Right atrium auricular region (tissue), 2 donors: ENCODE measurements at places on chromosomes 4 and X. TPM values are rescaled to one million over a fixed set of nuclear protein-coding genes. Genes with fewer than 3 reads are reported as not detected.

- DNase-seq: no peak
Observed at GRCh38 chr4:86178211-86178610, 181.6 kb downstream of the MAPK10 start.

DNA sequence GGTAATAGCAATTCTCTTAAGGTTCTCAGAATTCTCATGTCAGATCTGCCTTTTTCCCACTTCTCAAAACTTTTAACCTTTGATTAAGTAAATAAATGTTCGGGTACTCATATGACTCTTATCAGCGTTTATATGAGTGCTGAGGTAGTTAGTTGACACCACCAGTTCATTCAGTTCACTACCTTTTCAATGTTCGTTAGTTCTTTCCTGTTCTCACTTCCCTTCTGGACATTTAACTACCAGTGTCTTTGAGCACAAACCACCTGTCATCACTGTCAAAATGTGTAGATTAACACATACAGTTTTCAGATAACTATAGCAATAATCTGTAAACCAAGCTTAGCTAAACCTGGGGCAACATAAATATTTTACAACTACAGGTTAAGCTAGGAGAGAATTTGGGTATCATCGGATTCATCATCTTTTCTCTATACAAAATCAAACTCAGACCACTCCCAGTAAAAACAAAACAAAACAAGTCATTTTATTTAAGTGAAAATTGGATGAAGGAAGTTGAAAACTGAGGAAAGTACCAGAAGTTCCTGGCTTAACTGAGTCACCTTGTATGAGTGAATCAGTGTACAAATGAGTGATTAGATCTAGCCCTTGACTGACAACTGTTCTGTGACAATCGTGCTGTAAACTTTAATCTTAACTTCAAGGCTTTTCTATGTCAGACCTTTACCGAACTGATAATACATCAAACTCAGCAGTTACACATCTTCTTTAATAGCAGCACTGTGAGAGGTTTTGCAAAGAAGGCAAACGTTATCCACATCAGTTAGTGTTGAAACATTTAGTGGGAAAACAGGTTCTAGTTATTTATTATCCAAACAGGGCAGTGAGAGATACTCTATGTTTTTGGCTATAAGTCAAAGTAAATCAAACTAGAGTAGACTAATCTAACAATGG is 41.9 kb downstream of the ARHGEF38 start:
- DNase-seq: no peak

DNA sequence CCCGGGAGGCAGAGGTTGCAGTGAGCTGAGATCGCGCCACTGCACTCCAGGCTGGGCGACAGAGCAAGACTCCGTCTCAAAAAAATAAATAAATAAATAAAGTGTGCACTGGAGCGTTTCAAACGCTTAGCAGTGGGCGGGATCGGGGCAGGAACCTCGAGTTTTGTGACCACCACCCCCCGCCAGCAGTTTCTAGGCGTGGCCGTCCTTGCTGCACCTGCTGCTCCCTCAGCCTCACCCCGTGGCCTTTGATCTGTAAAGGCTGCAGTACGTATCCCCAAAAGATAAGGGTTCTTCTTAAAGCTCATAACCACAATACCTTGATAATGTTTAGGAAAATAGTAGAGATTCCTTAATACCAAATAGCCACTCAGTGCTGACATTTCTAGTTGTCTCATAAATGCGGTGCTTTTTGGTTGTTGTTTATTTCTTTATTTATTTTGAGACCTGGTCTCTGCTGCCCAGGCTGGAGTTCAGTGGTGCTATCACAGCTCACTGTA is 33.2 kb downstream of the PCGF3 start:
- DNase-seq: no peak

- no peak for DNase-seq
Observed at GRCh38 chr4:159238631-159239030, 135.8 kb downstream of the RAPGEF2 start.

DNA sequence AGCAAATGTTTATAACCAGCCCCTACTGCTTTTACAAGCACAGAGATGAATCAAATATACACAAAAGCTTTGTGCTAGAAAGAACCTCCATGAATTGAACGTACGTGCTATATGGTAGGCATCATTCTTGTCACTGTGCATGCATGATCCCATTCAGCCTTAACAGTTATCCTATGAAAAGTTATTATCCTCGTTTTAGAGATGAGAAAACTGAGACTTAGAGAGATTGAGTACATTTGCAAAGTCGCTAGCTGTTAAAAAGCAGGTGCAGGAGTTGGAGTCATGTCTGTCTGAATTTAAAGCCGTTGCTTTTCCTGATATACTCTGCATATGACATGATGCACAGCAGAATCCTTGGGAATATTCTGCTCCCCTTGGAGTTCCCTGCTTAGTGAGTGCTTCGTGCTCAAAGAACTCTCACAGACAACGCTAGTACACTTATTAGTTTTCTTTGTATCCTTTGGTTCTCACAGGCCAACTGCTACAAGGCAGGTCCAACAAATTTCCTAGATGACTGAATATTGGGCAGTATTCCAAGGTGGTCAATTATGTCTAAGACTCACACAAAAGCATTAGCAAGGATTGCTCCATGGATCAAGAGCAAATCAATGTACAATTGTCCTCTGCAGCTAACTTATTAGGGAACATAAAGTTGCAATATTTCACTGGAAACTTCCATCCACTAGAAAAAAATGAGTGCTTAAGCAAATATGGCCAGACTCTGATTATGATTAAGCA is 42.8 kb upstream of the TRIM2 start:
- no peak for DNase-seq

DNA sequence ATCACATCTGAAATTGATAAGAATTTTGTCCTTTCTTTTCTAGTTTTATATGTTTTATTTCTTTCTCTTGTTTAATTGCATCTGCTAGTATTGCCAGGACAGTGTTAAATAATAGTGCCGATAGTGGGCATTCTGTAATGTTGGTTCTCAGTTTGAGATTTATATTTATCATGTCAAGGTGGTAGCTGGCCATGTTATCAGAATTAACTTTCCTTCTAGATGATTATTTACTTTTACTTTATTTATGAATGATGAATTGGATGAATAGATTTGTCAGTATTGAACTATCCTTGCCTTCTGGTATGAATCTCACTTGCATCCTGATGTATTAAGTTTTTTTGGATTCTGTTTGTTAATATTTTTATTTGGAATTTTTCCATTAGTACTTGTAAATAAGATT is 42.7 kb downstream of the METAP1 start:
- no peak for DNase-seq

- no peak for DNase-seq
Observed at GRCh38 chrX:28189011-28189410, 207.8 kb upstream of the DCAF8L1 start.

DNA sequence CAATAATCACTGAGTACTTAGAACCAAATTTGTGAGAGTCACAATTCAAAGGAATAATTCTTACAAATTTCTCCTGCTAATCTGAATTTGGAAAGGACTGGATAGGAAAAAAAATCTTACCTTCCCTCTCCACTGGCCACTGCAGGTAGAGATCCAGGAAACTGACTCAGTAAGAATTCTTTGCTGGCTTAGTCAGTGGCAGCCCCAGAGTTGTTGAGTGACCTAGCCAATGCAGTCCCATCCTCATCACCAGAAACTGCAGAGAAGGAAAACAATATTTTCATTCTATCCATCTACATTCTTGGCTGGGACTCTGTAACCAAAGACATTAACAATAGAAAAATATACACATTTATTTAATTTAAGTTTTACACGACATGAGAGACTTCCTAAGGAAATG is 572.0 kb downstream of the ADGRL3 start:
- no peak for DNase-seq

DNA sequence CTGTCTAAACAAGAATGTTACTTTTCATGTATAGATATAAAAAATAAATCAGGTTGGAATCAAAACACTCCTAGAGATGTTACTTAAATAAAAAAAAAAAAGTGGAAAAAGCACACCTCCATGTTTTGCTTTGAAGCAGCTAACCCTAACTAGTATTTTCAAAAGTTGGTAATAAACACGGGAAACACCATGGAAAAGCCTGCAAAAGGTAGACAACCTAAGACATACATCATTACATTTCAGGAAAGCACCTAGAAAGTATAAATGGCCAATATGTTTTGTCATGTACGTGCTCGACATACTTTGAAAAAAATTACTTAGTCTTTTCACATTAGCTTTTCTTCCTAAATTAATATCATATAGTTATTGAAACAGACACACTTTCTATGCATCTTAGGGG is 130.1 kb upstream of the SH3RF1 start:
- no peak for DNase-seq

- no peak for DNase-seq
Observed at GRCh38 chrX:53193093-53193492, 31.9 kb downstream of the KDM5C start.

- DNase-seq: no peak
Observed at GRCh38 chr4:141642711-141643110, 6.3 kb downstream of the IL15 start.

Gene CORIN
- 42.3 TPM for total RNA-seq

Gene ARHGEF38
- not detected for total RNA-seq

Gene TMEM47
- total RNA-seq: 59.3 TPM

Gene CT45A1
- total RNA-seq: not detected
